ENCODE measurements at places on chromosomes 11 and 22.

- DNase-seq, result no peak
These were observed 255.2 kb downstream of the MN1 start for GRCh38 chr22:27546157-27546935.

DNA sequence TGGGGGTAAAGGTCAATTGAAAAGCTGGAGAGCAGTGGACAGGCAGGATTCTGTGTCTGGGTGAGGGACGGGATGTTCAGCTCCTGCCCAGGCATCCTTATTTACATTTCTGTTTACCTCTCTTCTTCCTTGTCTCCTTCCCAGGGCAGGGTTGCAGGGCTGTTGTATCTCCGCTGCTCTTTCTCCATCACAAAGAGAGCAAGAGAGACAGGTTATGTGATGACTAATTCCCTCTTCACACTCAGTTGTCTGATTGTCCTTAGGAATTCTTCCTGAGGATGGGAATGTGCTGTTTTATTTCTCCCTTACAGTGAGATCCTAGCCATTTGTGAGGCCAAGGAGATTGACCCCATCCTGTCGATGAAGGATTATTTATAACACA is 104.9 kb downstream of the VPREB1 start:
- no peak for DNase-seq

DNA sequence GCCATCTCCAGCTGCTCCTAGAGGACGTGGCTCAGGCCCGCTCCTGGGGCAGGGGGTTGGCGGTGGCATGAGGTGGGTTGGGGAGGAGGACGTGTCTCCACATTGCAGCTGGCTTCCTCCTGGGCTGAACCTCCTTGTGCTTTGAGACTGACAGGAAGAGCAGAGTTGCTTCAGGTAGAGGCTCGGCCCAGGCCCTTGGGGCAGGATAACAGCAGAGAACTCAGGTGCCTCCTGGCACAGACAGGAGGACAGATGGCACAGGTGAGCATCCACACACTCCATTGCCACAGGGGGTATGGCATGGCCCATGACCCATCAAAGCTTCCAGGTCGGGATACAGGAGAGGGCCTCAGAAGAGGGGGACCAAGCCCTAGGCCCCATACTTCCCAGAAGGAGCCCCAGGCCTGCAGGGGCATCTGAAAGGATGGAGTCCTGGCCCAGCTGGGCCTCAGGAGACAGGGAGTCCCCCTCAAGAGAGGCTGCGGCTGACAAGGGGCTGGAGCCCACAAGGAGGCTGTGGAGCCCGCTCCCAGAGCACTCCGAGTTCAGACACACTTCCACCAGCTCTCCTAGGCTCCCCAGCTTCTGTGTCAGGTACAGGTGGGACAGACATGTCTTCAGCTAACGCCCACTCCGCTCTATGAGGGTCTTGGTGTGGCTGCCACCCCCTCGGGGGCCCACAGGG is 2.0 kb upstream of the KLHL35 start:
- DNase-seq, result no peak

GRCh38 chr11:68314203-68315170 is 2.1 kb downstream of the LRP5 start:
- DNase-seq, result no peak

DNA sequence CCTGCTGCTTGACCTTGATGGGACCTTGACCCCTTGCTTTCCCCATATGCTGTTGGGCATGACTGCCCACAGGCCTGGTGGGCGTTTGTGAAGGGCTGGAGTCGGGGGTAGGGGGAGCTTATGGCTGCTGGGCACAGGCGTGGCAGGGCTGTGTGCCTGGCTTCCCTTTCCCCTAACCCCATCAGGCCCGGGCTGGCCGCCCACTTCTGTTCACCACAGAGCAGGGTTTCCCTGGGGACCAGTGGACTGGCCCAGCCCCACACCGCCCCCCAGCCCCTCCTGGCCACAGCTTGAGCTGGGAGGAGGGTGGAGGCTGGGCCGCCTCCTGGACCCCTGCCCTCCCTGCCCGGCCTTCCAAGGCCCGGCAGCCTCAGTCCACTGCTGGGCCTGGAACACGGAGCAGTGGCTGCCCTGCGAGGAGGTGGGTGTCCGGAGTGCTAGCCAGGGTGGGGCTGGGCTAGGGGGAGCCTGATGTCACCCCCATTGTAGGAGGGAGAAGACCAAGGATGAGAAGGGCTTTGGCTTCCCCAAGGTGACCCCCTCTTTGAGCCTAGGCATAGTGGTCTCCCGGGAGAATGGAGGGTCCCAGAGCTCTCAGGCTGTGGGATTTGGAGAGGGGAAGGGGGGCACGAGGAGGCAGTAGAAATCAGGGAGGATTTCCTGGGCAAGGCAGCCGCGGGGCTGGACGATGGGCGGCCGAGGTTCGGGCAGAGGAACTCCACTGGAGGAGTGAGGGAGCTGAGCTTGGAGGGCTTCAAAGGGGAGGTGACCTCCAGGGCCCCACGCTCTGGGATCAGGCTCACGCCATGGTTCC is at the start of gene AIFM3:
AIFM3 (plus strand) TSS at position 373 of the 814 bp plus-strand sequence. CDS start 690 bp downstream, outside the sequence.
- no peak for DNase-seq

GRCh38 chr11:20731676-20732215 is 62.4 kb downstream of the NELL1 start:
- DNase-seq, result no peak

- no peak for DNase-seq
These were observed 18.1 kb downstream of the DRD4 start for GRCh38 chr11:655036-655726.

GRCh38 chr11:111298413-111299100 is at the start of gene POU2AF3:
Gene POU2AF3, plus strand, starts transcription at chr11:111298546. Its CDS starts 36 bp downstream, at chr11:111298582.
- no peak for DNase-seq

- peak; percentile 29 for DNase-seq
These were observed 805 bp upstream of the QSER1 start for GRCh38 chr11:32891657-32892354.

- DNase-seq, result no peak
These were observed 33.3 kb downstream of the CCT8L2 start for GRCh38 chr22:16559056-16559955.

GRCh38 chr11:70703141-70704064 is 305.1 kb downstream of the CTTN start:
- no peak for DNase-seq

- DNase-seq, result no peak
These were observed 66.6 kb downstream of the RPL27A start for GRCh38 chr11:8749202-8749601.

DNA sequence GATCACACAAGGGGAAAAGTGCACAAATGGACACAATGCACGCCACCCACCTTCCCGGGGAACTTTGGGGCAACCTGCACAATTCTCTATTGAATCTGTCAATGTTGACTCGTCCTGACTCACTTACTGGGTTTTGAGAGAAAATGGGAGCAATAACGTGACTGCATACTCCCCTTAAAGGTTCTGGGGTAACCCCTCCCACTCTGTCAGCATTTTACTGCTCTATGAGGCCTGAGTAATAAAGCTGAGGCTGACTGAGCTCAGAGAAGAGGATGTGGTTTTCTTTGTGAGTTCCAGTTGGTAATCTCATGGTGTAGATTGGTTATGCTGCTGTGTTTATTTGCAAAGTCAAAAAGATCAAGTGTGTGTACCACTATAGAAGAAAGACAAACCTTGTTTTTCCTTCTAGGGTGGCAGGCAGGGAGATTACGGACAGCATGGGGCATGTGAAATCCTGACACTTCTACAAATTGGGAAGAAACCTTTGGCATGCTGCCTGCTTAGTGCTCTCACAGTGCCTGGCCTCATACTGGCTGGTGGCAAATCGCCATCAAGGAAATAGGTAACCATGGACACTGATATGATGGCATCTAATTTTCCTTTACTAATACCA is 16.1 kb upstream of the APOA1 start:
- DNase-seq, result no peak

GRCh38 chr11:125370561-125371389 is 125.3 kb downstream of the FEZ1 start:
- no peak for DNase-seq

GRCh38 chr11:25214535-25215176 is 717.8 kb downstream of the LUZP2 start:
- DNase-seq, result no peak

GRCh38 chr11:62857541-62857982 is 18.2 kb upstream of the WDR74 start:
- no peak for DNase-seq

DNA sequence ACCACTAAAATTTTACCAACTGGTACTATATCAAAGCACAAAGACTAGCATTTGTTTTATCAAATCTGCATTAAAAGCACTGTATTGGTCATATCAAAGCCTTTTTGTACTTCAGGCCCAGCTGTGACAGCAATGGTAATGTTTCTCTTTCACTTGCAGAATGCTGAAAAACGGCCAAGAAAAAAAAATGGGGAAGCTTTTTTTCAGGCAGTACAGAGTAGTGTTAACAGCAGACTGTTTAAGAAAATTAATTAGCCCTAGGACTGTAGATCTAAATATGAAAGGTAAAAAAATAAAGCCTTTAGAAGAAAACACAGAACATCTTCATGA is 33.3 kb downstream of the DENND5A start:
- DNase-seq, result no peak

DNA sequence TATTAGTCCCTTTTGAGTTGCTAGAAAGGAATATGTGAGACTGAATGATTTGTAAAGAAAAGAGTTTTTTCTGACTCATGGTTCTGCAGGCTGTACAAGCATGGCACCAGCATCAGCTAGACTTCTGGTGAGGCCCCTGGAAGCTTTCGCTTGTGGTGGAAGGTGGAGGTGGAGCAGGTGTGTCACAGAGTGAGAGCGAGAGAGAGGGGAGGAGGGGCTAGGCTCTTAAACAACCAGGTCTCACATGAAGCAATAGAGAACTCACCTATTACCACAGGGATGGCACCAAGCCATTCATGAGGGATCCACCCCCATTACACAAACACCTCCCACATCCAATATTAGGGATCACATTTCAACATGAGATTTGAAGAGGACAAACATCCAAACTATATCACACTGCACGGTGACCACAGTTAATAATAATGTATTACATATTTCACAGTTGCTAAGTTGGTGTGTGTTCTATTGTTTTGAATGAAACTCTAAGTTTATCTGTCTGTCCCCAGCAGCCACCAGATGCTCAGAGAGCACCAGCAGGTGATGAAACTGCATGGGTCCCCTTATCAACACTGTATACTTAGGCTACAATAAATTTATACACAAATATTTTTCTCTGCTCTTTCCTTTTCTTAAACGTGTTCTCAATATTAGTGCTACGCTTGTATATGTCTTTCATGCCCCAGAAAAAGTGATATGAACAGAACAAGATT is 14.1 kb downstream of the ZFP91 start:
- DNase-seq, result peak; percentile 51

DNA sequence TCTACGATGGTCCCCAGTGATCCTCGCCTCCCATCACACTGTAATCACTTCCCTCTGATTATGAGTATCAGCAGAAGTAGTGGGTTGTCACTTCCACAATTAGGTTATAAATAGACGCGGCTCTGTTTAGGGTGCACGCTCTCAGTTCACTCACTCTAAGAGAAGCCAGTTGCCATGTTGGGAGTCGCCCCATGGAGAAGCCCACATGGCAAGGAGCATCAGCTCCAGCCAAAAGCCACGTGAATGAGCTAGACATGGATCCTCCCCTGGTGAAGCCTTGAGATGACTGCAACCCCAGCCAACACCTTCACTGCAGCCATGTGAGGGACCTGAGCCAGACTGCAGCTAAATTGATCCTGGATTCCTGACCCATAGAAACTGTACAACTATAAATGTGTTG is 26.4 kb upstream of the MYOD1 start:
- no peak for DNase-seq

DNA sequence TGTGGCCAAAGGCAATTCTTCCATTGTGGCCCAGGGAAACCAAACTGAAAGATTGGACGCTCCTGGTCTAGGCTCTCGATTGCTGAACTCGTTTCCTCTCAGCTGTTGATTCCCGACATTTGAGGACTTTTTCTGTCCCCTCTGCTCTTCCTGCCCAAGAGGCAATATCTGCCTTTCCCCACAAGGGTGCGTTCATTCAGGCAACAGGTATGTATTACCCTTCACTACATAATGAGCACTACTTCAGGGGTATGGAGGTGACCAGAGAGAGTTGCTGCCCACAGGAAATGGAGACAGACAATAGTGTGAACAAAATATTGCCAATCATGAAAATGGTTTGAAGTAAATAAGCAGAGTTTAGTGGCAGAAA is 8.2 kb downstream of the PTH start:
- peak; percentile 15 for DNase-seq

GRCh38 chr22:40415531-40416266 is 45.3 kb downstream of the SGSM3 start:
- no peak for DNase-seq

GRCh38 chr22:45242778-45243191 is 2.1 kb upstream of the KIAA0930 start:
- DNase-seq, result no peak

- peak; percentile 3 for DNase-seq
These were observed 201.2 kb upstream of the E2F8 start for GRCh38 chr11:19441752-19442553.

- DNase-seq, result no peak
These were observed 49.2 kb upstream of the KCNQ1OT1 start for GRCh38 chr11:2748814-2749554.

- no peak for DNase-seq
These were observed 46.5 kb downstream of the FBLN1 start for GRCh38 chr22:45548991-45549761.

- DNase-seq, result no peak
These were observed 7.2 kb upstream of the FLRT1 start for GRCh38 chr11:64028398-64029115.

GRCh38 chr11:42631220-42631843 is 680.5 kb upstream of the API5 start:
- DNase-seq, result no peak

DNA sequence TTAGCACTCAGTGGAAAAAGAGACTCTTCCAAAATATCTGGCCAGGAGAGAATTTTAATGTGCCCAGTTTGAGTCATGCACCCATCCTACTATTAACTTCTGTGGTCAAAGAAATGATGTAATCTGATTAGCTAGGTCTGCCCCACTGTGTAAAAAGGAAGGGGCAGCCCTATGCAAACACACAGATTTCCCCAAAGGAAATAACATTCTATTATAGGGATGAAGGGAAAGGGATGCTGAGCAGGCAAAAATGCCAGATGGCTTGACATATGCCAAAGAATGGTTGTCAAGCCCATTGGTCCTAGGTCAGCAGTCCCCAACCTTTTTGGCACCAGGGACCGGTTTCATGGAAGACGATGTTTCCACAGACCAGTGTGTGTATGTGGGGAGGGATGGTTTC is 43.3 kb upstream of the PAK1 start:
- no peak for DNase-seq

DNA sequence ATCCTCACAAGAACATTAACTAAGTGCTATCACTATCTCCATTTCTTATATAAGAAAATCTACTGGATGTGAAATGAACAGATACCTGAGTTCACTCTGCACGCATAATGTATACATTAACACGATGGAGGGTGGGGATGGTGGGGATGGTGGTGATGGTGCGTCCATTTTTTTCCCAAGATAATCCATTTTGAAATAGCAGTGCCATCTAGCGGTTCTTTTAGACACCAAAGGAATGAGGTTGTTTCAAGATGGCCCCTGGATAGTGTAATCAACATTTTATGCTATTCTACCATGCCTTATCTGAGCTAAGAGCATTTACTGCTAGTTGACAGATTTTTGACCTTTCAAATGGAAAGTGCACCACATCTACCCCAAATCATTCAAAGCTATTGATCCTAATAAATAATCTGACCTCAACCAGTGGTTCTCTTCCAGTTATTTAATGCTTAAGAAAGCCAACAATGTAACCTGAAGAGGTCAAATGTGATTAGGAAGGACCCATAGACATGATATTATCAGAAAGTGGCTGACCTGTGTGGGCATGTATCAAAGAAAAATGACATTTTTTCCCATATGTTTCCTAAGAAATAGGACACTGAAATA is 714.7 kb upstream of the TENM4 start:
- no peak for DNase-seq

- no peak for DNase-seq
These were observed 1.7 kb downstream of the DRD4 start for GRCh38 chr11:638631-639331.
